GM12878 (cell line): ENCODE measurements at places on chromosomes 5 and 9. TPM values are rescaled to one million over a fixed set of nuclear protein-coding genes. Genes with fewer than 3 reads are reported as not detected.

The PCDHB7 gene
- total RNA-seq = not detected in 2 replicates

The ANKRD18B gene
- not detected in 2 replicates for total RNA-seq

The MCC gene
- 0.38 and 0.48 TPM in 2 replicates for total RNA-seq

The CFAP90 gene
- not detected in 2 replicates for total RNA-seq

The SLCO6A1 gene
- total RNA-seq = not detected in 2 replicates

The CDH12 gene
- total RNA-seq = not detected in 2 replicates

The TMEM174 gene
- total RNA-seq = not detected in 2 replicates

The TAF1L gene
- total RNA-seq = not detected in 2 replicates

The IPO11 gene
- 33.6 and 37.7 TPM in 2 replicates for total RNA-seq

The FGD3 gene
- 13.2 and 14.4 TPM in 2 replicates for total RNA-seq

The LRRC19 gene
- not detected in 2 replicates for total RNA-seq

The KLF4 gene
- total RNA-seq = 0.26 and 0.37 TPM in 2 replicates

The PCDHGA6 gene
- 0.28 and 0.32 TPM in 2 replicates for total RNA-seq

The ARHGEF39 gene
- 12.4 and 14.1 TPM in 2 replicates for total RNA-seq

The CNTNAP3 gene
- not detected in 2 replicates for total RNA-seq

GRCh38 chr9:75147638-75148037 lies 59.3 kb downstream of the OSTF1 start:
- peak; percentile 4 for DNase-seq

DNA sequence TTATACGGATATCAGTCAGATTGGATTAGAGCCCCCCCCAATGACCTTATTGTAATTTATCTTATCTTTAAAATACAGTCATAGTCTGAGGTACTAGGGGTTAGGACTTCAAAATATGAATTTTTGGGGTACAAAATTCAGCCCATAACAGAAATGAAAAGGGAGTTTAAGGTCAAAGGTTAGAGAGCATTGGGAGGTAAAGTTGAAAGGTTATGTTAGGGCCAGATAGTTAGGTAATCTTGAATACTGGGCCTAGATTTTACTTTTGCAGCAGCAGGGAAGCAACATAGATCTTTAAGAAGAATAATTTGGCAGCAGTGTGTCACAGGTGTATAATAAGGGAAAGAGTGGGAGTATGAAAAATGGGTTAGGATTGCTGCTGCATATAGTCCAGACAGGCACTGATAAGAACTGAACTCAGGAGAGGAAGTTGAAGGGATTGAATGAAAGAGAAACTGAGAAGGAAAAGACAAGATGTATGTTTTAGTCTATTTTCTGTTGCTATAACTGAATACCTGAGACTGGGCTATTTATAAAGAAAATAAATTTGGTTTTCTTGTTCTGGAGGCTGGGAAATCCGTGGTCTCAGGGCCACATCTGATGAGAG lies 10.7 kb upstream of the GCNT4 start:
- no peak for DNase-seq

DNA sequence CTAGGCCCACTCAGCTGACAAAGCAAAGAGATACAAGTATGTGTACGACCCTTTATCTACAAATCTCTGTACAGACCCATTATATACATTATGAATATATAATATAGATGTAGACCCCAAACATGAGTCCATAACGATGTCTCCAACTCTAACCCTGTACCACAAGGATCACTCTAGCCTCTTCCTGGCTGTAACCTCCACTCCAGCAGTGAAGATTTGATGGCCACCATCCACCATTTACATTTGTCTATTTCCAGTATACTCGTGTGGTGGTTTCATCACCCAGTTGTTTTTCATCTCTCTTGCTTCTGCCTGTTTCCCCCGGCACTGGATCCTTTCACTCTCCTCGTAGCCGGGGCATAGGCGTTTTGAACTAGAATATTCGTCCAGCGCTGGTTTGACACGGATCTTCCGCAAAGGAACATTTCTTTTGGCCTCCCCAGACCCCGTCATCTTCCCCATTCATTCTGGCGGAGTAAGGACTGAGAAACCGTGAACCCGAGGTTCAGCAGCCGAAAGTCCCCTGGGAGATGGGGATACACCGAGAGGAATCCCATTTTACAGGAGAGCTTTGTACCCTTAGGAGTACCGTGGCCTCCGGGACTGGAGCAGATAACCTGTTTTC lies 828 bp upstream of the TRIO start:
- no peak for DNase-seq

GRCh38 chr5:84285641-84286637 lies 98.7 kb downstream of the EDIL3 start:
- DNase-seq = no peak

- no peak for DNase-seq
These were observed 41.6 kb upstream of the SHOC1 start for GRCh38 chr9:111836311-111836710.

GRCh38 chr9:128892221-128892921 lies 10.4 kb downstream of the LRRC8A start:
- no peak for DNase-seq

GRCh38 chr5:104016646-104017045 lies 454.1 kb upstream of the NUDT12 start:
- DNase-seq = no peak

DNA sequence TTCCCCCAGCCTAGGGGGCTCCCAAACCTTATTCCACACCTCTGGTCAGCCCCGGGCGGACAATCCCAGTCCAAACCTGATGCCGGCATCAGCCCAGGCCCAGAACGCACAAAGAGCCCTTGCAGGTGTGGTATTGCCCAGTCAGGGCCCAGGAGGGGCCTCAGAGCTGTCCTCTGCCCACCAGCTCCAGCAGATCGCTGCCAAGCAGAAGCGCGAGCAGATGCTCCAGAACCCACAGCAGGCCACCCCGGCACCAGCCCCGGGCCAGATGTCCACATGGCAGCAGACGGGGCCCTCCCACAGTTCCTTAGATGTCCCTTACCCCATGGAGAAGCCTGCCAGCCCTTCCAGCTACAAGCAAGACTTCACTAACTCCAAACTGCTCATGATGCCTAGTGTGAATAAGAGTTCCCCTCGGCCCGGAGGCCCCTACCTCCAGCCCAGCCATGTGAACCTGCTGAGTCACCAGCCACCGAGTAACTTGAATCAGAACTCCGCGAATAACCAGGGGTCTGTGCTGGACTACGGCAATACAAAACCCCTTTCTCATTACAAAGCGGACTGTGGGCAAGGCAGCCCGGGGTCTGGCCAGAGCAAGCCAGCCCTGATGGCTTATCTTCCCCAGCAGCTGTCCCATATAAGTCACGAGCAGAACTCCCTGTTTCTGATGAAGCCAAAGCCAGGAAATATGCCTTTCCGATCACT lies 27.6 kb upstream of the LTC4S start:
- no peak for DNase-seq

- DNase-seq = no peak
These were observed 90.7 kb downstream of the CACNA1B start for GRCh38 chr9:137968235-137968634.

- DNase-seq = no peak
These were observed 211.3 kb downstream of the MAN2A1 start for GRCh38 chr5:109900911-109901627.

- no peak for DNase-seq
These were observed 17.1 kb upstream of the DAB2 start for GRCh38 chr5:39441838-39442237.

- DNase-seq = no peak
These were observed 480.3 kb upstream of the ADAMTS16 start for GRCh38 chr5:4659851-4660250.

- no peak for DNase-seq
These were observed 76.7 kb upstream of the IFNE start for GRCh38 chr9:21558615-21559401.

DNA sequence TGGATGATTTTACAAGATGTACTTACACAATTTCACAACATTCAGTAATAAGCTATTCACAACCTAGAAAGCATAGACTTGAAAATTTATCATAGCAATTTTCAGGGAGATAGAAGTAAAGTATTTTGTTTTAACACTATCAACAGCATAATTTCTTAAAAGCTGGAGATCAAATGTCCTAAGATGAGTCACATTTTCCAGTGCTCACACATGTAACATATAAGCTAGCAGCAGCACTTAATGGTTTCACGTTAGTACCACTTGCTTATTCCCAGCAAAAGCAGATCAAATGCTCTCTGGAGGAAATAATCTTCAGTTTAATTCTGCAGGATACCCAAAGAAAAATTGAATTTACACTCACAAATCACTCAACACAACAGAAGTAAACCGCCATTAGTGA lies 6.5 kb downstream of the OR13C8 start:
- no peak for DNase-seq

DNA sequence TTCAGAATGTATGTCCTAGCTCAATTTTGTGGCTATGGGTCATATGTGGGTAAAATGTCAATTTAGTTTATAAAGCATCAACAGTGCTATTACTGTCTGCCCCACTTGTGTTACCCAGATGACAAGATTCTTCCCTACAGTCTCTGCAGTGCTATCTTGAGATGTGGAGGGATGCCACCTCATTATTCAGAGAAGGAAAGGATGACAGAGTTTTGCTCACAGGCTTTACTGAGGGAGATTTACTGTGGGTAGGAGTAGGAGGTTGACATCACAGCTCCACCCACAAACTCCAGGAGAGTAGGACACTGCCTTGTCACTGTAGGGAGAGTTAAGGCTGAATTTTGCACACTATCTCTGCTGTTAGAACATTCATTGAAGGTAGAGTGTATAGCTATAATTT lies 359.3 kb downstream of the HTR1A start:
- no peak for DNase-seq

DNA sequence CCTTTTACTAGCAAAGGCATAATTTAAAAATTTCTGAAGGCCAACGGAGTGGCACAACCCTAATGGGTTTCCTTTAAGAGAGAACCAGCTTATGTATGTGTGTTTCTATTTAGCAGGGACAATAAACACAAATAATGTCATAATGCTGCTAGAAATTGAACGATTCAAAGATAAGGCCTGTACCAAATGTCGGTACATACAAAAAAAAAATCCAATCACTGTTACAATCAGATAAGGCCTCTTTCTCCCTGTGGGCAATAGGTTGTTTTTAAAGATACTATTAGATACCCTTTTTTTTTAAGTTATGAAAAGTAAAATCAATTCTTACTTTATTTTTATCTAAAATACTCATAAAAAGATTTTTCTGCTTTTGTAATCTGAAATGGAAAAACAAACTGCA lies 821.0 kb downstream of the PRELID2 start:
- no peak for DNase-seq

GRCh38 chr5:110476164-110476563 lies 250.3 kb downstream of the TMEM232 start:
- no peak for DNase-seq

DNA sequence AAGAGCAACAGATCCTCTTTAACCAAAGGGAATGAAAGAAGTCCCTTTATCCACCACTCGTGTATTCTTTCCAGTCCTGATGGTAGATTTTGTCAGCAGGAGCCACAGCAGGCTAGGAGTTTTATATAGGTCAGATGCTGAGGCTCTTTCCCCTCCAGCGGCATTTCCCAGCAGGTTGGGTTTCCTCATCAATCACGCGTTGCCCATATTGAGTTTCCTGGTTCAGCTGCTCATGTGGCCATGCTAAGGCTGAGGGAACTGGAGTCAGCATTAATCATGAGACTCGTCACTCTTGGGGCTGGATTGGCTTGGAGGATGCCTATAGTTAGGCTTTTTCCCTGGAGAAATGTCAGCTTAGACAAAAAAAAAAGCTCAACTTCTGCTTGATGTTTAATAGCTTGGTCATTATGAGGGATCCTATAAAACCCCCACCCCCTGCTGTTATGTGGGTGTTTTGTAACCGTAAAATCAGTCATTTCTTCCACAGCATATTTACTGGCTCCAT lies 193.4 kb upstream of the GAS1 start:
- no peak for DNase-seq

- no peak for DNase-seq
These were observed at the start of gene FGF1 for GRCh38 chr5:142685418-142686209. Gene FGF1 (minus strand): TSS chr5:142686090. CDS start chr5:142614127, 71,963 bp downstream.

- DNase-seq = no peak
These were observed 29.9 kb downstream of the JADE2 start for GRCh38 chr5:134555223-134555889.

DNA sequence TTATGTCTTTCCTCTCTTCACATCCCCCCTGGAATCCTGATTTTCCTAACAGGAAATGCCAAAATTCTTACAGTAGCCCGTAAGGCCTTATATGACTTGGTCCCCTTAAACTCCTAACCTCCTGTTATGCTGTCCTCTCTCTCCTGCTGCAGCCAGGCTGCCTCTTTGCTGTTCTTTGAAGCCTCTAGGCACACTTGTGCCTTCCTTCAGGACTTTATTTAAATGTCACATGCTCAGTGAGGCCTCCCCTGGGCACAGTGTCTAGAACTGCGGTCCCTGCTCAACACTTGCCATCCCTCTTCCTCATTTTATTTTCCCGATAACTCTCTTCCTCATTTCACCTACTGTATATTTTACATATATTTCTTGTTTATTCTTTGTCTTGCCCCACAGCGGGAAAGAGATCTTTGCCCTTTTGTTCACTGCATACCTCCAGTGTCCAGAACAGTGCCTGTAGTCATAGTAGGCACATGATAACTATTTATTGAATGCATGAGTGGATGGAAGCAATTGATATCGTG lies 5.5 kb upstream of the SHB start:
- DNase-seq = no peak

DNA sequence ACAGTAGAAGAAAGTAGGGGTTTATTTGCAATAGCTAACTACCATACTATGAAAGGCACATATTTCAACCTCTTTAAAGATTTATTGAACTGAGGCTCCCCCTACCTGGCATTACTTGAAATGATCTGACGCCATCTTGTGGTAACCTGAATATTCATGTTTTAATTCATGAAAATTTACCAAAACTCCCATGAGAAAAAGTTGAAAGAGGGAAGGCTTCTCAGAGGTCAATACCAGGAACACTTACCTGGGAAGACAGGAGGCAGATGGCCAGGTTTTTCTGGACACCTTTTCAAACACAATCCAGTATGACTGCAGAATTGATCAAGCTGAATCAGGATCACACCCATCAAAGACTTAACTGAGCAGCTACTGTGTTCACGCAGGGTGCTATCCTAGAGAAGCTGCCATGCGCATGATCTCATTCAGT lies 9.4 kb downstream of the PRELID2 start:
- DNase-seq = no peak

DNA sequence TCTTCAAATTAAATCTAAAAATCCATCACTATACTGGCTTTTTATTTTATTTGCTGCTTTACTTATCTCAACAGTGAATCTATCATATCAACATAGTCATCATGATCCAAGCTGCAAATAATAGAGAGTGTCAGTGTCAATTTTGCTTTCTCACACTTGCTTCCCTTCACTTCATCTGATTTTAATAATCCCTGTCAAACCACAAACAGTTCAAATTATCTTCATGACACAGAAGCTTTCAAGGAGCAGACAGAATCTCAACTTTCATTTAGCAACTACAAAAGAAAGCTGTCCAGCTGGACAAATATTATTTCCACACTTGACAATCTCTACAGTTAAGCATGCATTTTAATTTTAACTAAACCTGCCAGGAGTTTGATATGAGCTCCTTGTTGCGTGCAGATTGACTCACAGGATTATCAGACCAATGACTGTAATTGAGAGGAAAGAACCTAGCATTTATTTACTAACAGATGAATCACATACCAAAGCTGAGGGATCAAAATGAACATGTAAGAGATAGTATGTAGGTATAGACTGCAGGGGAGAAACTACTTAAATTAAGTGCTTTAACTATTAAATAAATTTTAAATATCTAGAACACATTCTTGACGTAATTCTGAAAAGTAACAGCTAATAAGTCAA lies 56.0 kb downstream of the KIAA0825 start:
- DNase-seq = no peak

GRCh38 chr5:6837519-6838110 lies 124.4 kb downstream of the TENT4A start:
- DNase-seq = no peak

GRCh38 chr9:127189628-127190027 lies 67.2 kb upstream of the ANGPTL2 start:
- DNase-seq = no peak
